ENCODE measurements at places on chromosomes 12 and 14.

GRCh38 chr12:75784591-75784990 is 247.0 kb downstream of the PHLDA1 start:
- H3K36me3 ChIP-seq: no peaks in the 10 kb centered on the region
- no peak overlapping the region for H3K4me3 ChIP-seq
- H3K27ac ChIP-seq: no peak overlapping the region
- peak; percentile 32 for DNase-seq

DNA sequence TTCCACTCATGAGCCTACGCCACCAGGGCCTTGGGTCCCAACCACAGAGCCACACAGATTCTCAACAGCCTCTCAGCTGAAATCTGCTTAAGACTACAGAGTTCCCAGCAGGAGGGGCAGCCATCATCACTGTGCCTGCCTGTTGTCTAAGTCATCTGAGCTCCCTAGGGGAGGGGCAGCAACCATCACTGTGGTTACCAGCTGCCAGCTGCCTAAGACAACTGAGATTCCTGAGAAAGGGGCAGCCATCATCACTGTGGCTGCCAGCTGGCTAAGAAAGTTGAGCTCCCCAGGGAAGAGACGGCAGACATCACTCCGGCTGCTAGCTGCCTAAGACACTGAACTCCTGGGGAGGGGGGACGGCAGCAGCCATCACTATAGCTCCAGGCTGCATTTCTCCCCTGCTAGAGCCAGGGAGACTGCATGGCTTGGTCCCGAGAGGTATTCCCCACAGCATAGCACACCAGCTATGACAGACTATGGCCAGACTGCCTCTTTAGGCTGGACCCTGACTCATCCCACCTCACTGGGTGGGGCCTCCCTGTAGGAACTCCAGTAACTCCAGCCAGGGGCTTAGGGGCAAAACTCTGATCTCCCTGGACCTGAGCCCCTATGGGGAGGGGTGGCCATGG is 37.2 kb upstream of the C14orf132 start:
- H3K4me3 ChIP-seq: no peak overlapping the region
- H3K36me3 ChIP-seq: no peaks in the 10 kb centered on the region
- H3K4me1 ChIP-seq: no peaks in the 10 kb centered on the region
- H3K27ac ChIP-seq: no peak overlapping the region
- peaks cover 25% of the 10 kb centered on the region for H3K27me3 ChIP-seq

GRCh38 chr12:50620109-50620977 is 115.6 kb downstream of the DIP2B start:
- H3K27ac ChIP-seq: peak overlapping the region; percentile 75
- H3K27me3 ChIP-seq: no peaks in the 10 kb centered on the region
- no peaks in the 10 kb centered on the region for H3K36me3 ChIP-seq
- no peak overlapping the region for H3K4me3 ChIP-seq
- no peak for DNase-seq
- peaks cover 49% of the 10 kb centered on the region for H3K4me1 ChIP-seq

DNA sequence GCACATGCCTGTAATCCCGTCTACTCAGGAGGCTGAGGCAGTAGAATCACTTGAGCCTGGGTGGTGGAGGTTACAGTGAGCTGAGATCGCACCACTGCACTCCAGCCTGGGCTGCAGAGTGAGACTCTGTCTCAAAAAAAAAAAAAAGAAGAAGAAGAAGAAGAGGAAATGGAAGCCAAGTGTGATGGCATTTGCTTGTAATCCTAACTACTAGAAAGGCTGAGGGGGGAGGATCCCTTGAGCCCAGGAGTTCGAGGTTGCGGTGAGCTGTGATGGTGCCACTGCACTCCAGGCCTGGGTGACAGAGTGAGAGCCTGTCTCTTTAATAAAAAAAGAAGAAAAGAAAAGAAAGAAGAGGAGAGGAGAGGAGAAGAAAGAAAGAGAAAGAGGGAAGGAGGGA is 52.1 kb downstream of the LGMN start:
- no peaks in the 10 kb centered on the region for H3K4me1 ChIP-seq
- H3K4me3 ChIP-seq: no peak overlapping the region
- no peak overlapping the region for H3K27ac ChIP-seq
- H3K27me3 ChIP-seq: no peaks in the 10 kb centered on the region
- H3K36me3 ChIP-seq: no peaks in the 10 kb centered on the region
- DNase-seq: no peak

DNA sequence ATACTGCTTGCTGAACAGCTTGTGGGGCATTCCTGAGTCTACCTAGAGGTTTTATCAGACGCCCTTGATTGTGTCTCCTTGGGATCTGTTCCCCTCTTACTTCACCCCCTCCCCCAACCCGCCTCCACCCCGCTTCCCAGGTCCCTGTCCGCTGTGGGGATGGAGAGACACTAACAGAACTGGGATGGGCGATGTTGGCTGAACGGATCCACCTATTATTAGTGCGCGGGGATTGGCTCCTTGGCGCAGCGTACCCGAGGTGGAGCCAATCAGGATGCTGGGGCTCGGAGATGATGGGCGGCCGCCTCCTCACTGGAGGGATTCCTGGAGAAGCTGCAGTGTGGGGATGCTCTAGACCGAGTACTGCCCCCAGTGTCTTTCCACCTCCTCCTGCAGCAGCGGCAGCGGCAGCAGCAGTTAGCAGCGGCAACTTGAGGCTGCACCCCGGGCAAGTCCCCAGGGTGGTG is at the start of gene SYT1:
TSS of gene SYT1 (plus strand) at position 372 of the 467 bp plus-strand sequence.
- peaks cover 11% of the 10 kb centered on the region for H3K4me1 ChIP-seq
- DNase-seq: peak; percentile 25
- H3K36me3 ChIP-seq: no peaks in the 10 kb centered on the region

DNA sequence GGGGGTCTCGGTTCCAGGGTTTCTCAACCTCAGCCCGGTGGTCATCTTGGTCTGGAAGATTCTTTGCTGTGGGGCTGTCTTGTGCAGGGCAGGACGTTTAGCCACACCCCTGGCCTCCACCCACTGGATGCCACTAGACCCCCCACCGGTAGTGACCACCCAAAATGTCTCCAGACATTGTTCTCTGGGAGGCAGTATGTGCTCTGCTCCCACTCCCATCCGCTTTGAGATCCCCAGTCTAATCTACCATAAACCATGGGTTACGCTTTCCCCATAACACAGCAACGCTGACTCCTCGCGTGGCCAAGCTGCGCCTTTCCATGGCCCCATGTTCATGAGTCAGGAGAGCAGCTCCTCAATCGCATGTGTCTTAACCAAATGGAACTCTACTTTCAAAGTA is 155.8 kb downstream of the RIMBP2 start:
- no peak for DNase-seq
- H3K4me1 ChIP-seq: peaks cover 6% of the 10 kb centered on the region
- no peak overlapping the region for H3K4me3 ChIP-seq

GRCh38 chr14:99519347-99519881 is 38.2 kb downstream of the CCNK start:
- no peak for DNase-seq
- no peaks in the 10 kb centered on the region for H3K36me3 ChIP-seq
- H3K4me1 ChIP-seq: peaks cover 22% of the 10 kb centered on the region
- no peak overlapping the region for H3K4me3 ChIP-seq
- no peak overlapping the region for H3K27ac ChIP-seq

GRCh38 chr12:107978641-107979040 is 150.4 kb upstream of the WSCD2 start:
- no peaks in the 10 kb centered on the region for H3K4me1 ChIP-seq
- H3K36me3 ChIP-seq: no peaks in the 10 kb centered on the region
- no peak overlapping the region for H3K4me3 ChIP-seq
- H3K27me3 ChIP-seq: no peaks in the 10 kb centered on the region
- DNase-seq: no peak

GRCh38 chr12:127205781-127206555 is 1061.0 kb upstream of the TMEM132C start:
- H3K4me1 ChIP-seq: no peaks in the 10 kb centered on the region
- H3K4me3 ChIP-seq: no peak overlapping the region
- no peak for DNase-seq
- H3K27ac ChIP-seq: no peak overlapping the region

GRCh38 chr14:91146661-91147060 is 32.8 kb downstream of the DGLUCY start:
- no peak overlapping the region for H3K4me3 ChIP-seq
- peak overlapping the region; percentile 11 for H3K27ac ChIP-seq
- no peaks in the 10 kb centered on the region for H3K36me3 ChIP-seq
- H3K27me3 ChIP-seq: no peaks in the 10 kb centered on the region

DNA sequence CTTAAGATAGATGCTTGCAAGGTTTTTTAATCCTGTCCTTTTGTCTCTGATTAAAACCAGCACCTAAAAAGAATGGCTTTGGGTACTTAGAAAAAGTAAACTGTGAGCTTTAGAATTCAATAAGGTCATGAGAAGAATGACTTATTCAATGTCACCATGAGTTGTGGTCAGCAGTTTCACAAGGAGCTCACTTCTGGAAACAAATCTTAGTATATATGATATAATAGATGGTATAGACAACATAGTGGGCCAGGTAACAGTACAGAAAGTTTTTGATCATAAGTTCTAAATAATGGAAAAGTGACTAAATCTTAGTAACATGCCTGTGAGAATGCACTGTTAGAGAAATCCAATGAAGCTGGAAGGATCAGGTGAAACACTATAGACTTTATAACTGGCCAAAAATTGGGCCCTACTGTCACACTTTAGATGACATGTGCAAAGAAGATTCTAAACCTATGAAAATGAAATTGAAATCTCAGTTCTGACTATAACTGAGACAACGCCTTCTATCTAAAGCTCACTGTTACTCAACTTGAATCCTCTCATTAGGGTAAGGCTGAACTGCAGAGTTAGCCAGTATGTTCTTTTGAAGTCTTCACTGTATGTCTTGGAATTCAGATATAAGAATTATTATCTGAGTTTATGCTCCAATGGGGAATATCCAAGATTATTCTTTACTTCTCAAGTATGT is 42.4 kb upstream of the RAD51AP1 start:
- no peaks in the 10 kb centered on the region for H3K27me3 ChIP-seq
- H3K4me3 ChIP-seq: no peak overlapping the region
- no peak for DNase-seq
- no peak overlapping the region for H3K27ac ChIP-seq
- H3K4me1 ChIP-seq: no peaks in the 10 kb centered on the region

- H3K4me1 ChIP-seq: peaks cover 19% of the 10 kb centered on the region
- no peaks in the 10 kb centered on the region for H3K36me3 ChIP-seq
- no peak overlapping the region for H3K27ac ChIP-seq
- DNase-seq: no peak
Observed at GRCh38 chr14:89952576-89952975, 2.0 kb downstream of the EFCAB11 start.

DNA sequence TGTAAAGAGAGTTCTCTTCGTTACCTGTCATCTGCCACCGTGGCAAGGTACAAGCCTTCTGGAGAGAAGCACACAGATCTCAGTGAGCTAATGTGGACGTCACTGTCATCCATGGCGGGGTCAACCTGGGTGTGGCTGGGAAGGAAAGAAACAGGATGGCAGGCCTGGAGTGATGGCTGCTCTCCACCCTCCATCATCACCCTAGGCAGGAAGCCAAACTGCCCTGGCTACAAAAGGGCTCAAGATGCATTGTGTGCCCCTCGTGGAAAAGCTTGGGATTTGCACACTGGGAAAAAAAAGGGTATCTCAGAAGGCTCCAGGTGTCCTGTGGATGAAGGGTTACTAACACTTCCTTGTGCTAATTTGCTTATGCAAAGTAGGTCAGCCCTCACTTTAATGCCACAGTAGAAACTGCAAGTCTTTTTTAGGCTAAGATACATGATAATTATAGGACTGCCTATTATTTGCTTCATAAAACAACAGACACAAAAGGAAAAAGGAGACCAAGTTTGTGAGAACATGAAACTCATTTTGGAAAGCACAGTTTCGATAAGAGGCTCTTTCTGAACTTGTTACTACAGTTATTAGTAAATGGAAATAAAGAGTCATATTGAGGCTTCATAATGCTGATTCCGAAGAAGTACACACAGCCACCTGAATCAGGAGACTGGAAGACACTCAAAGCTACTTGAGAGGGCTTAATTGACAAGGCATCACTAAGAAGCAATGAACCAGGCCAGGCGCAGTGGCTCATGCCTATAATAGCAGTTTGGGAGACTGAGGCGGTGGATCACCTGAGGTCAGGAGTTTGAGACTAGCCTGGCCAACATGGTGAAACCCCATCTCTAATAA is 18.9 kb downstream of the RFC5 start:
- H3K4me3 ChIP-seq: no peak overlapping the region
- H3K4me1 ChIP-seq: no peaks in the 10 kb centered on the region
- peak; percentile 16 for DNase-seq
- peaks cover 74% of the 10 kb centered on the region for H3K36me3 ChIP-seq

GRCh38 chr12:11954181-11954580 is 116.6 kb upstream of the BCL2L14 start:
- H3K27ac ChIP-seq: no peak overlapping the region
- no peak overlapping the region for H3K4me3 ChIP-seq
- H3K4me1 ChIP-seq: peaks cover 6% of the 10 kb centered on the region
- DNase-seq: no peak
- H3K36me3 ChIP-seq: no peaks in the 10 kb centered on the region

GRCh38 chr14:67260965-67261364 is 19.7 kb downstream of the PALS1 start:
- no peaks in the 10 kb centered on the region for H3K36me3 ChIP-seq
- no peaks in the 10 kb centered on the region for H3K27me3 ChIP-seq
- H3K4me3 ChIP-seq: no peak overlapping the region
- DNase-seq: no peak
- H3K27ac ChIP-seq: no peak overlapping the region

DNA sequence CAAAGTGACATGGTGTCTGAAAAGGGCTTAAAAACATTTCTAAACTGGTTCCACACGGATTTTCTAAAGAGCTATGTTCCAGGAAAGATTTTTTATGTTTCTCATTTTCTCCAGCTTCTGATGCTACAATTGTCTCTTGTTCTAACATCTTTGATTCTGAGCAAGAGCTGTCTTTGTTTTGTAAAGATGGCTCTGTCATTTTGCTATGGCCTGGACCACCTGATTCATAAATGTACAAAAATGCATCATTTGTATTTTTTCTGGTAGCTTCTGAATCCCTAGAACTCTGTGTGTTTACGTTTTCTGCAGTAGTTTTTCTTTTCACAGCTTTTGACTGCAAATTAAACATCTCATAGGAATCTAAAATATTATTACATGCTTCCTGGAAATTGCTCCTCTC is 3.2 kb downstream of the MLH3 start:
- no peaks in the 10 kb centered on the region for H3K27me3 ChIP-seq
- H3K27ac ChIP-seq: no peak overlapping the region
- H3K4me3 ChIP-seq: no peak overlapping the region
- H3K4me1 ChIP-seq: peaks cover 37% of the 10 kb centered on the region
- no peaks in the 10 kb centered on the region for H3K36me3 ChIP-seq

GRCh38 chr12:102960766-102961465 is 3.4 kb downstream of the ASCL1 start:
- no peak overlapping the region for H3K4me3 ChIP-seq
- no peak for DNase-seq
- H3K27ac ChIP-seq: no peak overlapping the region
- no peaks in the 10 kb centered on the region for H3K36me3 ChIP-seq
- peaks cover 98% of the 10 kb centered on the region for H3K27me3 ChIP-seq

- H3K27me3 ChIP-seq: no peaks in the 10 kb centered on the region
- no peak overlapping the region for H3K27ac ChIP-seq
- peak; percentile 93 for DNase-seq
- no peaks in the 10 kb centered on the region for H3K36me3 ChIP-seq
- no peak overlapping the region for H3K4me3 ChIP-seq
Observed at GRCh38 chr14:74860899-74861733, 14.8 kb downstream of the PROX2 start.

- H3K36me3 ChIP-seq: no peaks in the 10 kb centered on the region
- no peak overlapping the region for H3K4me3 ChIP-seq
- no peak for DNase-seq
- no peaks in the 10 kb centered on the region for H3K27me3 ChIP-seq
- H3K4me1 ChIP-seq: no peaks in the 10 kb centered on the region
Observed at GRCh38 chr14:35949920-35950513, 123.9 kb downstream of the BRMS1L start.
